ENCODE measurements at places on chromosomes 3 and 15. TPM values are rescaled to one million over a fixed set of nuclear protein-coding genes. Genes with fewer than 3 reads are reported as not detected.

- no peak for DNase-seq
Measured at GRCh38 chr3:142931222-142931621, 32.3 kb downstream of the PAQR9 start.

Gene CPN2
- total RNA-seq: not detected

Gene DZIP1L
- 19.9 TPM for total RNA-seq

Gene PRSS50
- 0.41 TPM for total RNA-seq

- DNase-seq: no peak
Measured at GRCh38 chr3:53238051-53238850, 17.6 kb downstream of the TKT start.

GRCh38 chr15:39413558-39413957 lies 167.3 kb upstream of the THBS1 start:
- no peak for DNase-seq

- no peak for DNase-seq
Measured at GRCh38 chr3:98722389-98722788, 40.8 kb upstream of the ST3GAL6 start.
